ENCODE measurements at places on chromosomes 12 and 14.

- no peak for DNase-seq
Measured at GRCh38 chr14:40312296-40312695, 880.1 kb upstream of the FBXO33 start.

DNA sequence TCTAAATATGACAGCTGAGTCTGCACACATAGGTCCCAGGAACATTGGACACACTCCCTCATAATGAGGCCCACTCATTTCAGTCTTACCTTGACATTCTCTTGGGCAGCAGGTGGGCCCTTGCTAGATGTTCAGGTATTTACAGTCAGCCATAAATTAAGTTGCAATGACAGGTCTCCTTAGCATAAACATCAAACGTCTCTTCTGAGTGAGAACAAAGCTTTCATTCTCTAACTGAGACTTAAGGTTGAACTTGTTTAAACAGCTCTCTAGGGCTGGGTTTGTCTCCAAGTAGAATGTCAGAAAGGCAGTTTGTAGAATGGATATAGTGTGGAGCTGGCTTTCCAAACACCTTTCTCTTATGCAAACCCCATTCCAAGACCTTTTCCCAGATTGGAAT is 10.3 kb downstream of the ACVR1B start:
- DNase-seq = no peak

DNA sequence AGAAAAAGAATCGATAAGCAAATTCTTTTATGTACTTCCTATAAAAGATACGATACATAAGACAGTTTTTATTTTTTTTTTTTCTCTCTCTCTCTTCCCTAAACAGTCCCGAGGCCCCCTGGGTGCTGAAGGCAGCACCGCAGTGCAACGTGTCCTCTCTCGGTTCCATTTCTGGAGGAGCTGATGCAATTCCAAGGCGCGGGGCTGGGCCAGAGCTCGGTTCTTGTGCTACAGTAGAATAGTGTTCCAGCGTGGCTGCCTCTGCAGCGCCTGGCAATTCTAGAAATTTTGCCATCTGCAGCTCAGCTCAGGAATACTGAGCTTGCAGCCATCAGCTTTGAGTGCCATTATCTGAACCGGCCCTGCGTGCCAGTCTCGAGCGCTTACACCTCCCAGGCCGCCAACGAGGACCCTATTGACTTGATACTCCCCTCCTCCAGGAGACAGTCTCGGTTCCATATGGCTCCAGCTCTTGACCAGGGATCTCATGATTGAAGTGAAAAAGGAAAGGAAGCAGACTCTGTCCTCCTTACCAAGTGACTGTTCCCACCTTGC is 630 bp downstream of the ALDH1L2 start:
- DNase-seq = peak; percentile 88

- peak; percentile 86 for DNase-seq
Measured at GRCh38 chr14:76920331-76921087, 94.3 kb downstream of the LRRC74A start.

DNA sequence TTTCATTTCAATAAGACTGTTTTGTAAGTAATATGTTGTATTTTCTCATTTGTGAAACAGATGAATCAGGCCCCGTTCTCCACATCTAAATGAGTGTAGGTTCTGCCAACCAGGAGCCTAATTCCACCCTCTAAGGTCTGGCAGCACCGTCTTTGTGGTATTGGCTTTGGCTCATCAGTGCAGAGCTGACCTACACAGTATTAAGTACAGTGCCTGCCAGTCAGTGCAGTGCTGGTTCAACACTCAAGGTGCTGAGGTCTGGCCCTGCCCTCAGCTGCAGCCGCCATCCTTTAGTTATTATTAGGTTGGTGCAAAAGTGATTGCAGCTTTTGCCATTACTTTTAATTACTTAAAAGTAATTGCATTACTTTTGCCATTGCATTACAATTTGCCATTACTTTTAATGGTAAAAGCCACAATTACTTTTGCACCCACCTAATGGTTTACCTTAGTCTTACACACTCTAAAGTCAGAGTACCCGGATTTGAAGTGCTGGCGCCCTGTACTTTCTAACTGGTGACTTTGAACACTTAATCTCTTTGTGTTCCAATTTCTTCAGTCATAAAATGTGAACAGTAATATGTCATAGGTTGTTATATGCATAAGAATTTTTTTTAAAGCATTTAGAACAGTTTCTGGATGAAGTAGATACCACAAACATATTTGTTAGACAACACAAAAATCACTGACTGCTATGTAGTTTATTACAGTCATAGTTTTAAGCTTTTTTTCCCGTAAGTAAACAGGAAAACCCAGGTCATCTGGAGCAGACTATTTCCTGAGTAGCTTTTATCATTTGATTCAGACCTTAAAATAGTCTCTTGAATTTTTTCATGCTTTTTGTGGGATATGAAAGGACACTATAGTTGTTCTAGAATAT is 99.5 kb downstream of the SYNE2 start:
- no peak for DNase-seq

GRCh38 chr14:71478542-71478941 is 453.7 kb upstream of the RGS6 start:
- peak; percentile 54 for DNase-seq

DNA sequence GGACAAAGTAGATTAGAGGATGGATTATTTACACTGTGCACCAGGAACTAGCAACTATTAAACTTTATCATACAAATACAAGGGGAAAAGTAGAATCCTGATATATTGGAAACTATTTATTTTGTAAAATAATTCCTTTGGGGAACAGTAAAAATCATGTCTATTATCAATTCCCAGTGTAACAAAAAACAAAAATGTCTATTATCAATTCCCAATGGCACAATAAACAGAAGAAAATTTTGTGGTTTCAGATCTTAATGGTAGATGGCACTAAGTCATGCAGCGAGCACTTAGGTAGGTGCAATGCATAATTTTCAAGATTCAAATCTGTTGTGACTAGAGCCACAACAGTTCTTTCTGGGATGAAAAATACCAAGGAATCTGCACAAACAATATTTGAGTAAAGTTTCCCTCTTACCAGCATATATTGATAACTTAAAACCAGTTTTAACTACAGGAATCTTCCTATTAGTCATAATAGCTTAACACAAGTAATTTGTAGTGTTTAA is 13.7 kb downstream of the CFL2 start:
- DNase-seq = no peak

DNA sequence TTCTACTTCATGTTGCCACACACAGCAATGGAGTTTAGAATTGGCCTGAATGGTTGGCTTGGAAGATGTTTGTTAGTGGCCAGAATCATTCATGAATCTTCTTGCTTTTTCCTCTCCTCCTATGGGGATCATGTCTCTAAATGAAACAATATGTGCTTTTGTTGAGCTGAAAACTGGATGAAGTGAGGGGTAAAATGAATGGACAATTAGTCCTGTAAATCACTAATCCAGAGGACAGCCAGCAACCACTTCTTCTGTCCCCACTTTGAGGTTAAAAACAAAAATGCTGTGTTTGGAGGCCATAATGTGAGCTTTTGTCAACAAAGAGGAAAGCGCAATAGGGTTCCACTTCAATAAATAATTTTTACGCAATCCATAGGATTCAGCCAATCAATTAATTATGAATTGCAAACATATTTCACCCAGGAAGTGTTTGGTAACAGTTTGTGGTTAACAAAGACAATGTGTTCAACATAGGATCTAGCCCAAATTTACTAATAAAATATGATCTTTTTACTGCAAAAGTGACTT is 30.3 kb upstream of the AMIGO2 start:
- DNase-seq = no peak

- peak; percentile 24 for DNase-seq
Measured at GRCh38 chr14:100223332-100224201, 15.4 kb upstream of the YY1 start.

DNA sequence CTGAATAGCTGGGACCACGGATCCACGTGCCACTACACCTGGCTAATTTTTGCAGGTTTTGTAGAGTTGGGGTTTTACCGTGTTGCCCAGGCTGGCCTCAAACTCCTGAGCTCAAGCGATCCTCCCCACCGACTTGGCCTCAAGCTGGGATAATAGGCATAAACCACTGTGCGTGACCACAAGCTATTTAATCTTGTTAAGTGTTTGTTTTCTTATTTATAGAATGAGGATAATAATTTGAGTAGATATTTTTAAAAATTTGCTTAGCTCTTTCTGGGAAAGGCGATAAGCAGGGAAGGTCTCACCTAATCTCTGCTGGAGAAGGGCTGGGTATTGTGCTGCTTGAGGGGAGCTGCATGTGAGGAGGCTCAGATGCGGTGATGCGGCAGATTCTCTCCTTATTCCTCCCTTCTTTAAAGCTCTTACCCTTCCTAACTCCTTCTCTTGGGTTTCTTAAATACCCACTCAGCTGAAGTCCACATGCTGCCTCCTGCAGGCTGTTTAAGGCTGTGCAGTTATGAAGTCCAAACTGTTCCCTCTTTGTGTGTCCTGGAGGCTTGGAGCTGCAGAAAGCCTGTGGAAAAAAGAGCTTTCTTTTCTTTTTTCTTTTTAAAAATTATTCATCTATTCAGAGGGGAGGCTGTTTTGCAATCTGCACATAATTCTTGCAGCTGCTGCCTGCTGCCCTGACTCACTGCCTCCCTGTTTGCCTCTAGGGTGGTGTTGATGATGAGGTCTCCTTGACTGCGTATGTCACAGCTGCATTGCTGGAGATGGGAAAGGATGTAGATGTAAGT is 37.9 kb downstream of the A2ML1 start:
- DNase-seq = peak; percentile 27

- no peak for DNase-seq
Measured at GRCh38 chr12:3263939-3264922, 187.1 kb downstream of the TSPAN9 start.

- no peak for DNase-seq
Measured at GRCh38 chr12:51017452-51017851, 8.7 kb downstream of the SLC11A2 start.

DNA sequence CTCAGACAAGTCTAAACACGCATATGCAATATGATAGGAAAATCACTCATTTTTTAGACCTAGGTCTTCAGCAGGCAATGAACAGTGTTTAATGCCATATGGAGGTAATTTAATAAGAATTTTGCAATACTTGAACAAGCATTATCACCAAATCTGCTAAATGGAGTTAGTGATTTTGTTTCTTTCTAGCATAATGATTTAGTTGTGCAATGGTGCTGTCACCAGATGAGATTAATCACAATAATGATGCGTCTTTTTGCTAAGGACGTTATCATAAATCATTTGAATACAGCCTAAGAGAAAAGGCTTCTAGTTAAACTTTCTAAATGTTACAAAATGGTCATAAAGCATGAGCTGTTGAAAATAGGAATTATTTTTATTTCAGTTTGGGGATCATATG is 170.0 kb upstream of the SLC16A7 start:
- DNase-seq = peak; percentile 93

DNA sequence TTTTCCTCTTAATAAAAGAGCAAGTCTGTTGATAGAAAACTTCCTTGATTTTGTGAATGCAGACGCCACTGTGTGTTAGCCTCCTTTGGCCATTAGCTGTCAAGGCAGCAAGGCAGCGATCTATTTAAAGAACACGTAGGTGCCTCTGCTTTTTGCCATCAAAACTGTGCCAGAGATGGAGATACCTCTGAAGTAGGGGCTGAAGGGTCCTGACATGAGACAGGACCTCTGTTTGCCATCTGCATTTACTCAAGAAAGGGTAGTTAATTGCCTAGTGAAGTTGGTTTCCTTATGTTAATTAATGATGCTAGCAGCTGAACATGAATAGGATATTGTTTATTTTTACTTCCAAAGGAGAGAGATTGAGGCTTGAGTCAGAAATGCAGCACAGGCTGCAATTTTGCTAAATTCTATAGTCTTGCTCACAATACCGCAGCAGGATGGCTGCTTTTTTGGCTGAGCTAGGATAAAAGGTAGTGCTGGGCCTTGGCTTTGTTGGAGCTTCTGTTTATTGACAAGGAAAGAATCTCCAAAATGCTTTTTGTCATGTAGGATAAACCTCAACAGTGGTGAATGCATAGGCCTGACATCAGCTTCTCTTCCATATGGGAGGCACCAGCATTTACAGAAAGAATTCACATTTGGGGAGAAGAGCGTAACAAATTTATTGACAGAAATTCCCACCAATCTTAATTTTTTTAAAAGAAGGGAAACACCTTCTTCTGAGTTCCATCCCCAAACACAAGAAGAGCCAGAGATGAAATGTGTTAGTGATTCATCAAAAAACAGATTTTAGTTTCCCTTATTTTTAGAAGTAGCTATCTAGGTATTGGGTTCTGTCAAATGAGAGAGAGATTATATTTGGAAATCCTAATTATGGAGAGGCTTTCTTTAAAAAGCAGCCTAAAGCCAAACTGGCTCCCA is 13.9 kb upstream of the RPH3A start:
- DNase-seq = no peak

- DNase-seq = no peak
Measured at GRCh38 chr14:51533872-51534553, 117.7 kb upstream of the FRMD6 start.

DNA sequence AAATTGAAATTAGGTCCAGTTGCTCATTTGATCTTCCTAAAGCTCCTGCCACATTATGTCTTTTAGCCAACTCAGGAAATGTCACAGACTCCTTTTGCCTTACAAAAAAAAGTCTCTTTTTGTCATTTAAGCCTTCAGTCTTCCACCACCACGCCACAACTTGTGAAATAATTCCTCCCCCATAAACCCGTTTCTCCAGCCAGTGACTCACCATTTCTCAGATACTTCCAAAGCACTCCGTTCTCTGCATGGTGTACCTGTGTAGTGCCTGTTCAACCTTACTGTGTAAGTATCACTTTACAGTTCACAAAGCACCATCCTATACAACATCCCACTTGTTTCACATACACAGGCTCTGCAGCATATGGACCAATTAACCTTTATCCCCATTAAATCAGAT is 139.5 kb upstream of the AEBP2 start:
- peak; percentile 29 for DNase-seq

GRCh38 chr14:64891839-64892375 is 12.2 kb upstream of the SPTB start:
- DNase-seq = peak; percentile 56

DNA sequence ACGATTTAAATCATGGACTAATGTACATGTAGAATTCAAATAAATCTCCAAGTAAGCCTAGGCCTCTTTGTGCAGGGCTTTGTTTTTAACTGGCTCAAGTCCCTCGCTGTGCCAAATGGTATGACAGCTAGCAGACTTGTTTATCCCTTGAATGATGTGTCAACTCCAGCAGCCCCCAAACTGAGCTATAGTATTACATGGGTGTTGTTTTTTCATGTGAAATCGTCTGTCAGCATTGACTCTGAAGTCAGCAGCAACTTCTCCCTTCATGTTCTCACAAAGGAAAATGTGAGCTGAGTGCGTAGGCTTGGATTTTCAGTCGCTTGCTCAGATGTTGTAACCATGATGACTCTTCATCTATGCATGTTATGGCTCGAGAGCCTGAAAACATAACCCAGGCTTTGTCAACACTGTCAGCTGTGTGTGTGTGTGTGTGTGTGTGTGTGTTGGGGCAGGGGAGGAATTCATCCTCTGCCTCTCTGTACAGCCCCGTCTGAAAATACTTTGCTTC is 73.3 kb downstream of the PTHLH start:
- peak; percentile 98 for DNase-seq

GRCh38 chr14:73455294-73455693 is 3.1 kb downstream of the NUMB start:
- DNase-seq = no peak

GRCh38 chr14:75429562-75429961 is 1.7 kb downstream of the JDP2 start:
- no peak for DNase-seq

Data from fibroblast of skin of right quadriceps (primary cell).